ENCODE measurements at places on chromosomes 13 and 19.

GRCh38 chr13:26412263-26412662 is 145.2 kb upstream of the WASF3 start:
- DNase-seq: no peak

- DNase-seq: no peak
Measured at GRCh38 chr13:23753458-23753857, 135.7 kb downstream of the MIPEP start.

DNA sequence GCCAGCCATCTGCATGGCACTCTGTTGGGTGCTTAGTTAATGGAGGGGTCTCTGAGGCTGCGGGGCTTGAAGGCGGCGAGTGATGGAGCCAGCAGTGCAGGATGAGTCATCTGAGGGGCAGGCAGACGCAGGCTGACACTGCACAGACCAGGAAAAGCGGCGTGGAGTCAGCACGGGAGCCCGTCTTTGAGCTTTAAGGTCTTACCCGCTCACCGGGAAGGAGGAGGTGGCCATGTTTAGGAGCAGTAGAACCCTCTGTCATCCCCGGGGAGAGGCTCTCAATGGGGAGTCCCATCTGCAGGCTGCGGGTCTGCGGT is 13.1 kb downstream of the NAXD start:
- no peak for DNase-seq

DNA sequence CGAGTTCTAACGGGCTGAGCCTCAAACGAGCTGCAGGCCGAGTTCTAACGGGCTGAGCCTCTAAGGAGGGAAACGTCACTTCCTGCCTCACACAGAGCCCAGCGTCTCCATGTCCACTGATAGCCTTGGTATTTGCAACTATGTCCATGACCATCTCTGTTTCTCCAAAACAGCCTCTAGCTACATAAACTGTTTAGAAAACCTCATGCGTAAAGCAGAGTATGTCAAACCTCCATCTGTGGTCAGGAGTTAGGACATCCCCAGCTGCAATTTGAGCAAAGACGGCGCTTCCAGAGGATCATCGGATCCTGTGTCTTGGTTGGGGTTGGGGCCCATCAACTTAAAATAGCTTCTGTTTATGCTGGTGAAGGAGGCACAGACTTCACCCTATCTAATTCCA is 20.8 kb downstream of the RASA3 start:
- no peak for DNase-seq

DNA sequence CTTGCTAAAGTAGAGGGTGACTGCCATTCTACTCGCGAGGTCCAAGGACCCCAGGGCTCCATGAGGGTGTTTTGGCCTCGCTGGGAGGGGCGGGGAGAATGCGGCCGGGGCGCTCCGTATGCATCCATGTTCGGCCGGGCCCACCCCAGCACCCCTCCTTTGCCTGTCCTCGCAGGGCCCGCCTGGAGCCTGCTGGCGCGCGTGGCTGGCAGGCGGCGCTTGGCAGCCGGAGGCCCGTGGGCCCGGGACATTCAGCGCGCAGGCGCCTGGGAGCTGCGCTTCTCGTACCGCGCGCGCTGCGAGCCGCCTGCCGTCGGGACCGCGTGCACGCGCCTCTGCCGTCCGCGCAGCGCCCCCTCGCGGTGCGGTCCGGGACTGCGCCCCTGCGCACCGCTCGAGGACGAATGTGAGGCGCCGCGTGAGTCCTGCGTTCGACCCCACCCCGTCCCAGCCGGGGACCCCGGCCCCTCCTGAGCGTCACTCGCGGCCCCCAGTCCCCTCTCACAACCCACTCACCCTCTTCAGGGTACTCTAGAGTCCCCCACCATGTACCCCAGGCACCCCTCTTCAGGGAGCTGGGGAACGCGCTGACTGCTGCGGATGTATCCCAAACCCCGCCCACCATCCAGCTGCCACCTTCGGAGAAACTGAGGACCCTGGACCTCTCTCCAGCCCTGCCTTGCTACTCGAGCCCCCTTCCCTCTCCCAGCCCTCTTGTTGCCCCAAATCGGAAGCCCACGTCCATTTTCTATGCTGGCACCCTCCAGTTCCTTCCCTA is 4.1 kb downstream of the DLL3 start:
- no peak for DNase-seq

DNA sequence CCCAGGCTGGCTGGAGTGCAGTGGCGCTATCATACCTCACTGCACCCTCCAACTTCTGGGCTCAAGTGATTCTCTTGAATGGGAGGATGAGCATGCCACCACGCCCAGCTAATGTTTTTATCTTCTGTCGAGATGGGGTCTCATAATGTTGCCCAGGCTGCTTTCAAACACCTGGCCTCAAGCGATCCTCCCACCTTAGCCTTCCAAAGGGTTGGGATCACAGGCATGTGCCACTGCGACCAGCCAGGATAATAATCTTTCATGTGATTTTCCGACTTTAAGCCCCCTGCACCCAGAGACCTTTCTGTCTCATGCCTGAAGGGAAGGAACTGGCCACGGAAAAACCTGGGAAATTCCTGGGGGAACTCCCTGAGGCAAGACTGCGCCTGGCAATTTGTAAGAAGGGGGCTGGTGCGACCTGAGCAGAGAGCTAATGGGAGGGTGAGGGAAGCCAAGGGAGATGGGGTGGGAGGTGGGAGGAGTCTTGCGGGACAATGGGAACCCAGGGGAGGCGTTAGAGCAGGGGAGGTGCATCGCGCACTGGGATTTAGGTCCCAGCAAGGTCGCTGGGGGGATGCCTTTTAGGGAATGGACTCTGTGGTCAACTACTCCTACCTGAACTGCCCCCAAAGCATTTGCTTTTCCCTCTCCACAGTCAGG is 1.2 kb upstream of the CCDC124 start:
- no peak for DNase-seq

DNA sequence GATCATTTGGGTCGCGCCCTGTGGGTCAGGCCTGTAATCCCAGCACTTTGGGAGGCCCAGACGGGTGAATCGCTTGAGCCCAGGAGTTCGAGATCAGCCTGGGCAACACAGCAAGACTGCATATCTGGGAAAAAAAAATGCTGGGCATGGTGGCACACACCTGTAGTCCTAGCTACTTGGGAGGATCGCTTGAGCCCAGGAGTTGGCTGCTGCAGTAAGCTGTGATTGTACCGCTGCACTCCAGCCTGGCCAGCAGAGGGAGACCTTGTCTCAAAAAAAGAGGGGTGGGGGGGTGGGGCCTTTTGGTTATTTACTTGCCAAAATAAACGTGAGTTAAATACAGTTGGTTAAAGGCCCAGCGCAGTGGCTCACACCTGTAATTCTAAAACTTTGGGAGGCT is 9.8 kb upstream of the ZNF544 start:
- DNase-seq: peak; percentile 18

- DNase-seq: peak; percentile 33
Measured at GRCh38 chr19:47247308-47247990, 8.9 kb upstream of the CCDC9 start.

- no peak for DNase-seq
Measured at GRCh38 chr19:18123819-18124218, 26.2 kb downstream of the MAST3 start.

- no peak for DNase-seq
Measured at GRCh38 chr19:30087381-30088138, 145.5 kb downstream of the URI1 start.

GRCh38 chr19:13012690-13013608 is 17.7 kb downstream of the NFIX start:
- DNase-seq: no peak

GRCh38 chr13:49772828-49773227 is 19.7 kb downstream of the KPNA3 start:
- no peak for DNase-seq

DNA sequence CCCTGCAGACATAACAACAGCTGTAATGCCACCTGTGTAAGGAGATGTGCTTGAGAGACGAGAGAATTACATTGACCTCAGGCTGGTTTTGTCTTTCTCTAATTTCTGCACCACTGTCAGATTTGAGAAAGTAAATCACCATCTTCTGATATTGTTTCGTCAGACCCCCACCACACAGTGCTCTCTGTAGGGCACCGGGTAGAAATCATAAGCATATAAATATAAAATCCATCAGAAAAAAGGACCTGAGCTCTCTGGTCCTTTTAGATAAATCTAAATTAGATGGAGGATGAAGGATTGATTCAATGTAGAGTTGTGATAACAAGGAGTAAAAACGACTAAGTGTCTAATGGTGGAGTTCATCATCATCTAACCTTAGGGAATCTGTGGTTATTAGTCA is 1981.0 kb upstream of the PRR20A start:
- no peak for DNase-seq

- DNase-seq: peak; percentile 30
Measured at GRCh38 chr19:52993342-52994178, 20.2 kb upstream of the ERVV-1 start.

DNA sequence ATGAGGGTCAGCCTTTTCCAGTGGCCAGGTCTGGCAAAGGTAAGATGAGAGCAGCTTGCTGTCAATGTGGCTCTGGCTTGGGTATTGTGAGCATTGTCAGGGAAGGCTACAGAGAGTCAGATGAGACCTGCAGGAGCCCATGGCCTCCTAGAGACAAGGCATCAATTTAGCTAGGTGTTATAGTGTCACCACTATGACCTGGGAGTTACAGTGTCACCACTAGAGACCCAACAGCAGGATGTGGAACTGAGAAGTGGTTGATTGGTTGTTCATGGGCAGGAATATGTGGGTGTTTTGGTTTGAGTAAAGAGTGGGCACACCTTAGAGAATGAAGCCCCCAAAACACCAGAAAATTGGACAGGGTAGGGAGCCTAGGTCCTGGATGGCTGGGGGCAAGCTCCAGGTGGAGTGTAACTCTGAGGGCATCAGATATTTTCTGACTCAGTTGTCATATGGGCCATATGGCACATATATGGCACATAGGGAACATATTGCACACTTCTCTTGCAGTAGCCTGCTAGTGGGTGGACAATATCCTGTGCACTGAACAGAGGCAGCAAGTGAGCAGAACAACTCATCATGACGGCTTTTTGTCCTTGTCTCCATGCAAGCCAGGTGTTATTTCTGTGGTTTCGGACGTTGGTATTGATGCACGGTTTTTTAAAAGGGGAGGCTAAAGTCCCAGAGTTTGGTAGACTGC is 46.3 kb upstream of the CEACAM21 start:
- no peak for DNase-seq

- no peak for DNase-seq
Measured at GRCh38 chr19:55504252-55504603, 16.0 kb downstream of the SSC5D start.

- DNase-seq: no peak
Measured at GRCh38 chr19:522726-523125, 8.8 kb upstream of the CDC34 start.
